ENCODE measurements at places on chromosomes 1 and 21.

DNA sequence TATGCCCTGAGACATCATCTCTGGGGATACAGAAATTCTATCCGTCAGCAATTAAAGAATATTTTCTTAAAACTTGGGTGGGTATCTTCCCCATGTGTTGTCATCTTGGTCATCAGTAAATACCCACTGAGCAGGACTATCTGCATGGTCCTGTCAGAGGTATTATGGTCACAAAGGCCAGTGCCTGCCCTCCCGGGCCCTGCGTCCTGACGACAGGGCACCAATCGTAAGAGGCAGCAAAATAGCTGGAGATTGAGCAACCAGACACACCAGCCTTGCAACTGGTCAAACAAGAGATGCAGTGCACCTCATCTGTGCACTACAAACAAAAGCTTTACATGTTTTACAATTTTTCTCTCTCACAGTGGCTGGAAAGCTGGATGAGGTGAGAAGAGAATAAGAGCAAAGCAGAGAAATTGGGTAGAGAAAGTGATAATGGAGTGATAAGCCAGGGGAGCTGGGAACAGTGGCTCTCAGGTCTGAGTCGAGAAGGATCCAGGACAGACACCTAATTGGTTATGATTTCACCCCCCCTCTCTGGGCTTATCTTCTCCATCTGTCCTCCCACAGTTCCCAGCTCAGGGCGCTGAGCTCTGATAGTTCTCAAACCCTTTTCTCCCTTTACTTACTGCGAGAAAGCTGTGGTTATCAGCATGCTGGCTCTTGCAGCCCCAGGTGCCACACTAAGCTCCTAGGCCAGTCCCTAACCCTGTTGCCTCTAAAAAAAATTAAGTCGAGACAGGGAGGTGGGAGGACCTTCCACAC, 8.8 kb upstream of the SRP9 start:
- no peak overlapping the region for H3K27ac ChIP-seq
- no peaks in the 10 kb centered on the region for H3K4me1 ChIP-seq
- H3K36me3 ChIP-seq, result no peaks in the 10 kb centered on the region
- H3K27me3 ChIP-seq, result no peaks in the 10 kb centered on the region
- ATAC-seq, result no peak

DNA sequence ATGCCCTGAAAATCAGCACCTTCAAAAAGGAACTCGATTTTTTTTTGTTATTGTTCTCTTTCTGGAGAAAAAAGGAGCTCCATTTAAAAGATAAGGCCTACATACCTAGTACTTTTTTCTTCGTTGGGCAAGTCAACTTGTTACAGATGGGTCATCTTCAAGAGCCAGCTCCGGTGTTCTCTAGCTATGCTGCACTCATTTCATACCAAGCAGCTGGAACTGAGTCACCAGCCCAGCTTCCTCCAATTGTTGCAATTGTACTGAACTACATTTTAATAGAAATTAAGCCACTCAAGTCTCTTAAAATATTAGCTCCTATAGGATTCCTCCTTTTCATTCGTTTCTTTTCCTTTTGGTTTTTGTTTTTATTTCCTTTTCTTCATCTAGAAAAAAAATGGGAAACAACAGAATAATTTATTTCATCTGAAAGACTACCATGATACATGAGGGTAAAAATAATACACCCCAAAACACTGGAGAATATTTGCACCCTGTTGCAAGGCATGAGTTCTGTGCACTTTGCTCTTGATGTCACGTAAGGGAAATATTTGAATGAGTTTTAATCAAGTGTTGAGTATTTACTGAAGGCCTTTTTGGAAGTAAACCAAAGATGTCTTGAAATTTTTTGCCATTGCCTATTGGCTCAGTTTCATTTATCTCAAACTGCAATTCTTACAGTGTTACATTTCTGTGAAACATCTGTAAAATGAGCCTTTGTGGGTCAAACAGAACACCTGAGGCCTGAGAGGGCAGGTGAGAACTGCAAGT, 60.5 kb downstream of the CLIC4 start:
- H3K27me3 ChIP-seq, result no peaks in the 10 kb centered on the region
- peak; percentile 68 for ATAC-seq
- peak overlapping the region; percentile 5 for H3K27ac ChIP-seq
- peaks cover 20% of the 10 kb centered on the region for H3K4me1 ChIP-seq

DNA sequence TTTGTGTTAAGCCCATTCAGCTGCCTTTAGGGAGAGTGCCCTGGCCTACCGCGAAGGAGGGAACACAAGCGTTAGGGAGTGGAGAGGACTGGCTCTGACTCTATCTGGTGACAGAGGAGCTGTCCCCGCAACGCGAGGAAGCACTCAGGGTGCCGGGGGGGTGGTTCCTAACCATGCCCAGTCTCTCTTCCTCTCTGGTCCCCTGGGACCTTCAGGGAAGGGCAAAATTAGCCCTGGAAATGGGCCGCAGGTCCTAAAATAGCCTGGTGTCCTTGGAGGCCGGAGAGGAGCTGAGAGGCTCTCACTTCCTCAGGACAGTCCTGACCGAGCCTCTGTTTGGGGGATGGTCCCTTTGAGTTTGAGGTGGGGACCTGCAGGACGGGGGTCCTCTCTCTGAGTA, 5.8 kb downstream of the SLC45A1 start:
- H3K36me3 ChIP-seq, result no peaks in the 10 kb centered on the region
- no peak overlapping the region for H3K4me3 ChIP-seq
- no peaks in the 10 kb centered on the region for H3K27me3 ChIP-seq
- peaks cover 8% of the 10 kb centered on the region for H3K4me1 ChIP-seq
- peak; percentile 37 for ATAC-seq
- H3K27ac ChIP-seq, result no peak overlapping the region

- H3K27me3 ChIP-seq, result no peaks in the 10 kb centered on the region
- peaks cover 4% of the 10 kb centered on the region for H3K4me1 ChIP-seq
- no peak overlapping the region for H3K4me3 ChIP-seq
- no peak for ATAC-seq
- no peak overlapping the region for H3K27ac ChIP-seq
- no peaks in the 10 kb centered on the region for H3K36me3 ChIP-seq
These were observed 33.2 kb upstream of the PRSS38 start for GRCh38 chr1:227782226-227782625.

DNA sequence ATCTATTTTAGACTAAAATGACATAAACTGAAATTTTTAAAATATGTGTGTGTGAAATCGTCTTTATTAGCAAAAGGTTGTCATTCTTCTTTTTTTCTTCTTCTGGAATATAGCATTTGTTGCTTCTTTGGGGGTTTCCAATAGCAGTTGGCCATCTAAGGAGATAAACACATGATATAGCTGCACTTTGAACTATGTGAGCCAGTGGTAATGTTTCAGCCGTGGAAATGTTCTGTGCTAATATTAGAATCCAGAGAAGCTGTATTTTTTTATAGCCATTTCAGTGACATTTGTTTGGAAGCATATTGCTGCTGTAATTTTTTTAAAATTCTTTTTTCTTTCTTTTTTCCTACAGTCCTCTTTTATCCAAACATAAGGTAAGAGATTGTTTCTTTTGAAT, 75.1 kb downstream of the CNST start:
- H3K27ac ChIP-seq, result peak overlapping the region; percentile 34

Data from gastroesophageal sphincter (tissue), 4 donors.